ENCODE measurements at places on chromosomes 2 and 18.

DNA sequence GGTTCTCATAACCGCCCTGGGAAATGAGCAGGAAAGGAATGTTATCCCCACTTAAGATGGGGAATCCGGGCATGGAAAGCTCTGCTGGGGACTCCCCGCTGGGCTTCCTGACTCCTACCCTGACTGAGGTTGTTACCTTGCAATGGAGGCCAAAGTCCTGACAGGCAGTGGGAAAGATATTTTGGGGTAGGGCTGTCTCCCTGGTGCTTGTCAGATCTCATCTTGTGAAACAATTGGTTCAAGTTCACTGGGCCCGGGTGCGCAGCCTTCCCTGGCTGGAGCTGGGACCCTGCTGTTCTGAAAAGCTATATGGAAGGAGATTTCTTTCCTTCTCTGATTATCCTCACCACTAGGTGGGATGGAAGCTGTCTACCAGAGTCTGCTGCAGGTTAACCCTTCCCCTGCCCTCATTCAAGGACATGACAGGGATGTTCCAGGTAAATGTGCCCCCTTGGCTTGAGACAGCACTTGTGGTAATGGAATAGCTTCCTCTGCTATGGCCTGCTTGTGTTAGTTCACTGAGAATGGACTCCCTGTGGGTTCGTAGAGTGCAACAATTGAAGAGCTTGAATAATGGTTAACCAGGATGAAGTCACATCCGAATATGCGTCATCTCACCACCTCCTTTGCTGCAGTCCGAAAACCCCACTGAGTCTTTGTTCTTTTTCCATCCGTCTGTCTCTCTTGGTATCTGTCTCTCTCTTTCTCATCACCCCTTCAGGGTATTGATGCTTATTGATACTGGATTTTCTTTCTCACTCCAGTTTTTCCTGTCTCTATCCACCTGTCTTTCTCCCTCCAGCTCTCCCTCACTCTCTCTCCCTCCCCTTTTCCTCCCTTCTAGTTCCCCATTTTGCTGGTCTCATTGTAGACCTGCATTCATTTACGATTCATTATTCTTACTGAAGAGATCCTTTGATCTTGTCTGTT, 67.8 kb upstream of the EPAS1 start:
- no peak for DNase-seq

GRCh38 chr2:63814114-63814513, 27.6 kb upstream of the UGP2 start:
- no peak for DNase-seq

DNA sequence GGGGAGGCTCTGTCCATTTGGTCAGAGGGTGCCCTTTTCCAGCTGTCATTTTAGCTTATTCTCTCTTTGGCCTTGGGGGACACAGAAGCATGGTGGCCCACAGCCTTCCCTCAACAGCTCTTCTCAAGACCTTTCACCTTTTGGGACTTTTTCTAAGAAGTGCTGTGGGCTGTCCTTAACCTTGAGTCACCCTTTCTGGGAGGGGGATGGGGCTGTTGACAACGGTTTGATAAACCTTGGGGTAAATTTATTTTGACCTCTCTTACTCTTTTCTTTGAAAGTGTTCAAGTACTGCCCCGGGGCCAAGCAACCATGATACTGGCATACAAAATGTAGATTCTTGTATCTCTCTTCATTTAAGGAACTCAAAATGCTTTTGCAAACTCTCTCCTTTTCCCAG, 13.7 kb downstream of the IGFBP5 start:
- DNase-seq: peak; percentile 66

GRCh38 chr2:150209746-150210145, 277.7 kb downstream of the RND3 start:
- no peak for DNase-seq

DNA sequence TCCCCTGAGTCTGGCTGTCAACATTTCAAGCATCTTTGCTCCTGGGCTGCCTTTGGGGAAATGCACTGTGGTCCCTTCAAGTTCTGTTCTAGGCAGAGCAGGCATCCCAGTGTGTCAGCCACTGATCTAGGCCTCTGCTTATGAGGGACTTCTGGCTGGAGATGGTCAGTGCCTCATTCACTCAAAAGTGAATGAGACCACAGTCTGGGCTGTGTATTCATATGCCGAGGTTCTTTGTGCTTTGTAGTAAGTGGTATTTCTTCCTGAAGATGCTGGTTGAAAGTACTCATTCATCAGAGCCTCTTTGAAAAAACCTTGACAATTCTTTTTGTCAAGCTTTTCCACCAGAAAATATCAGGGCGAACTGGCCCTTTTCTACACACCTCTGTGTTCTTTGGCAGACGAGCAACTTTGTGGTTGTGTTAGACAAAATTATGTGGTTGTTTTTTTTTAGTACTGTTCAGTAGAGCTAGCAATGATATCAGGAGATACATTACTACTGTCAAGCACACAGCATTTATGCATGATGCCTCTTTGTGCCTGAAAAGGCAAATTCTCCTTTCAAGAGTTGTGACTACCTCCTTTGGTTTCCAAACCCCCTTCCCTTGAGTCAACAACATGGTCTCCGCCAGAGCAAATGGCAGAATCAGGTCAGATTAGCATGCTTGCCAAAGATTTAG, 510.9 kb upstream of the NRP2 start:
- DNase-seq: no peak

DNA sequence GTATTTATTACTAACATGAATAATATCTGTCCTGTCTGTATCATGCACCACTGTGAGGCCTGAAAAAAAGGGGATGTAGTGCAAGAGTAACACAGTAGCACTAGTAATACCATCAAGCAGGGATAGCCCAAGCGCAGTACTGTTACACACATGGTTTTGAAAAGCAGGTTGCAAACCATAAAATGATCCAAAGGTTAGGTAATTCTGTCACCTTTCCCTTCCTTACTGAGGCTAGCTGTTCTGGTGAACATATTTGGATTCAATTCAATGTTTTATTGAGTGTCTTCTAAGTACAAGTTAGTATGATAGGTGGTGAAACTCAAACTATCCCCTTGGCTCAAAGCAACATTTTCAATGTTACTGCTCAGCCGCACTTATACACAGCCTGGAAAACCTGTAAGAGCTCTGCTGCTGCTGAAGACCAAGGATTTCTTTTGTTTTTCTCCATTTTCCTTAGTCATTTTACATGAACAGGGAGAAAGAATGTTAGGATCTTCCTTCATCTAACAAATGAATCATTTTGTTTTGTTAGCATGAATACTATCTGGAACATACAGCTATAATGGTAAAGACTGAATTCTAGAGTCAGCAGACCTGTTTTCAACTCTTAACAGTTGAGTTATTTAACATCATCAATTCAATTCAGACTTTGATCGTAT, 102.5 kb upstream of the ITPRID2 start:
- DNase-seq: no peak

Measured in OCI-M1 (cell line).